ENCODE measurements at places on chromosomes 3 and 15. TPM values are rescaled to one million over a fixed set of nuclear protein-coding genes. Genes with fewer than 3 reads are reported as not detected.

DNA sequence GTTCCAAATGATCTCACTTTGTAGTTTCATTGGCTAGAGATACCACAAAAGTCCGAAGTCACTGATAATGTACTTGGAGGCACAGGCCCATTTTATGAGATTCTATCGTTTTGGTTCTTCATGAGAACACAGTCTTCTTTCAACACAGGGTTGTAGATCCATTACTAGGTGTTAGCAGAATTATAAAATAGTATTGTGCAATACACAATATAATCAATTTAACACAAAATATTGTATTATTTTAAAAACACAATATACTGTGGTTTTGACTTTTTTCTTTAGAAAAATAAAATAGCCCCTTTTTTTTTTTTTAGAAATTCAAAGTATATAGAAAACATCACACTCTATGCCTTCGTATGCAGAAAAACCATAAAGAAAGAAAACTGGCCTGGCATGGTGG, 138.6 kb upstream of the TSC22D2 start:
- no peak for DNase-seq

DNA sequence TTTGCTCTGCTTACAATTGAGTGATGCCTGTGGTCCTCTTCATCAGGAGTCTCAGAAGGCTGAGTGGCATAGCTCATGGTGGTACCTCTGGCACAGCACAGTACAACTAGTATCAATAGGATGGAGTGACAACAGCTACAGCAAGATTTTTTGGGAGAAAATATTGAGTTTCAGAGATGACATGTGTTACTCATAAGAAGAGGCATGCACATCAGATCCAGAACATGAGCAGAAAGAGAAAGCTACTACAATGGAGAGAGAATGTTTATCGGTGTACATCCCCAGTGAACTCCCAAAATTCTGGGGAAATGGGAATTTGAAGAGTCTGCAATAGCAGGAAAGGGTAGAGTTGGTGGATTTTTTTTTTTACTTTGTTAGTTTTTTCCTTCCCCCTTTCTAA, 130.5 kb upstream of the MB21D2 start:
- DNase-seq, result no peak

GRCh38 chr3:188287762-188288505, 134.0 kb downstream of the LPP start:
- DNase-seq, result no peak

GRCh38 chr3:15676259-15676658, 74.7 kb downstream of the BTD start:
- no peak for DNase-seq

DNA sequence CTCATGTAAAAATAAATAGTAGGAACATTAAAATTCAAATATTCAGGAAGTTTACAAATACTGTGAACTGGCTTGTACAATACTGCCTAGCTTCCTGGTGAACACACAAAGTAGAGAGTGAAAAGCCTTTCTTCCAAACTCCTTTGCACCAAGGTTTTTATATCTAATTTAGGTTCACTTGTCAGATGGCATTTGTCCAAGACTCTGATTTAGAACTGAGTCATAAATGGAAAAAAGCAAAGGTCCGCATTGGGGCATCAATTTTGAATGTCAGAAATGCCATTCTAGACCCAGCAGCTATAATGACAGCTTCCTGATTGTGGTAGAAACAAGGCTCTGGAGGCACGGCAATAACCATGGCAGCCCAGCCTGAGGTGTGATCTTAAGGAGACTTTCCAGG, 160.7 kb downstream of the PDE8A start:
- peak; percentile 53 for DNase-seq

The GOLGA6L1 gene
- total RNA-seq, result not detected

DNA sequence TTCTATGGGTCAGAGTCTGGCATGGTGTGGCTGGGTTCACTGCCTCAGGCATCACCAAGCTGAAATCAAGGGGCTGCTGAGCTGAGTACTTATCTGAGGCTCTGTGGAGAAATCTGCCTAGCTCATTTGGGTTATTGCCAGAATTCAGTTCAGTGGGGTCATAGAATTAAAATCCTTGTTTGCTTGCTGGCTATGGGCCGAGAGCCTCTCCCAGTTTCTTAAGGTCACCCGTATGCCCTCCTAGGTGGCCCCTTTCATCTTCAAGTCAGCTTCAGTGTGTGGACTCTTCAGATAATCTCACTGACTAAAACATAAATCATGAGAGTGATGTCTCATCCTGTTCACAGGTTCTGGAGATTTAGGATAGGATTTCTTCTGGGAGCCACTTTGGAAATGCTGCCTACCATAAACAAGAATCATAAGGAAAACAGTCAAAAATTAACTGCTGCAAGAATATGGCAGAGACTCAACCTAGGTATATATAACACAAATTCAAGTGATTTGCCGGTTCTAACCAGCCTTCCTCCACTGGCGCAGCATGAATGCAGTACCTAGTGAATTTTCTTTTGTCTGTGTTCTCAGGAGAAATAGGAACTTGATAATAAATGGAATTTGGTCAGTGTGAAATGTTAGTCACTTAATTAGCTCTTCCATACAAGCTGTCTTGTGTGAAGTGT, 5.3 kb downstream of the CP start:
- DNase-seq, result no peak

GRCh38 chr3:56981445-56982230, 78.8 kb upstream of the SPATA12 start:
- DNase-seq, result no peak

The TUBGCP5 gene
- 17.9 TPM for total RNA-seq

DNA sequence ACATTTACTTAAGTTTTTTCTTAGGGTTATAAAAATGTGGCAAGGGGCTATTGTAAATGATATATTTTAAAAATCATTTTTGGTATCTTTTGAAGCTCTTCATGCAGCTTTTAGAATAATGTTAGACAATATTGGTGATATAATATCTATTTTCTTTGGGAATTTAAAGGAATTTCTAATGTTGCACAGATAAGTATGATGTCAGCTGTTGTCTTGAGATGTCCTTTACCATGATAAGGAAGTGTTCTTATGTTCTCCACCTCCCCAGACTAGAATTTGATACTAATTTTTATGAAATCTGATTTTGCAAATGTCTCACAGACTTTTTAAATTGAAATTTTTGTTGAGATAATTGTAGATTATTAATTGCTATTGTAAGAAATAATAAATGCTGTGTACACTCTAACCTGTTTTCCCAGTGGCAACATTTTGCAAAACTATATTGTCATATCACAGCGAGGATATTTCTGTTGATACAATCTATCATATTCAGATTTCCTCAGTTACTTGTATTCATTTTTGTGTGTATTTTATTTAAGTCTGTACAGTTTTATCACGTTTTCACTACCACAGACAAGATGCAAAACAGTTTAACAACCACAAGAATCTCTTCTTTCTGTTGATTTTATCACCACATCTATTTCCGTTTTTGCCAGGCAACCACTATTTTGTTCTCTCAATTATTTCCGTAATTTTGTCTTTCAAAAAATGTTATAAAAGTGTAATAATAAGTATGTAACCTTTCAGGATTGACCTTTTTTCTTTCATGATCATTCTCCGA, 55.4 kb downstream of the SPRED1 start:
- no peak for DNase-seq

The SNRK gene
- total RNA-seq, result 12.7 TPM

- no peak for DNase-seq
Observed at GRCh38 chr3:42516443-42516842, 14.0 kb downstream of the VIPR1 start.

DNA sequence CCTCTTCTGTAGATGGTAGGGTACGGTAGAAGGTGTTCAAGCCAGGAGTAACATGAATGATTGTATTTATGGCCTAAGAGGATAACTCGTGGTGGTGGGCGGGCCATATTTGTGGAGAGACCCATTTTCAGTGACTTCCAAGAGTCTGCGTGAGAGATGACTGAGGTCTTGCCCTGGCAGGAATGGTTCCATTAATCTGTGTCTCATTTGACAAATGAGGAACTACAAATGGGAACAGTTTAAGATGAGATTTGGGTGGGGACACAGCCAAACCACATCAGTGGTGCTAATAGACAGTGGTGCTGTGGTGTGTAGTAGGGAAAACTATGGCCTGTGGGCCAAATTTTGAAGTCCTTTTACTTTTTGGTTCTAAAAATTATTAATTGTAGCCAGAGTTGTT, 47.1 kb downstream of the FLNB start:
- DNase-seq, result no peak

- no peak for DNase-seq
Observed at GRCh38 chr3:25508901-25509300, 80.8 kb downstream of the RARB start.

GRCh38 chr3:151835751-151836525, 22.0 kb downstream of the AADAC start:
- no peak for DNase-seq

The MFGE8 gene
- 70.7 TPM for total RNA-seq

The SCN11A gene
- 0.05 TPM for total RNA-seq

The ACKR4 gene
- total RNA-seq, result 0.12 TPM

- no peak for DNase-seq
Observed at GRCh38 chr3:26437678-26438077, 184.9 kb upstream of the LRRC3B start.

DNA sequence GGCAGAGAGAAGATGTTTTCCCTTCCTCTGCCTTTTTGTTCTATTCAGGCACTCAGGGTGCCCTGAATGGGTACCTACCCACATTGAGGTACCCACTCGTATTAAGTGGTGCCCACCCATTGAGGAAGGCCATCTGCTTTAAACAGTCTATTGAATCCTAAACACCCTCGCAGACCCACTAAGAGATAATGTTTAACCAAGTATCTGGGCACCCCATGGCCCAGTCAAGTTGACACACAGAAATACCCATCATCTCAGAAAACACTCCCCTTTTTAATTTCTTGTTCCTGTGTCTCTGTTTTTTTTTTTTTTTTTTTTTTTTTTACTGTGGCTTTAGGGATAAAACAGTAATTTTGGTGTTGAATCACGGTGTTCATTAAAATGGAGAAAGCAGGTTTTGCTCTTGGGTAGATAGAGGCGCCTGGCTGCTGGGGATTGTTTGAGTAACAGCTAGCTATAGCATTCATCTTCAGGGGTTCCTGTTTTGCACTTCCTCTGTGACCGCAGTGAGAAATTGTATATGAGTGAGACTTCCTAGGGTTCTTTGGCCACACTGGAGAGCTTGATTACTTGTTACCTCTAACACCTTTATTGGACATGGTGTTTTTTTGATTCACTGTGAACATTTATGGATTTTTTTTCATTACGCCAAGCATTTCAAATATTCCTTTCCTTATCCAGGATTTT, 259.1 kb downstream of the PTPRG start:
- no peak for DNase-seq

- DNase-seq, result no peak
Observed at GRCh38 chr3:37864904-37865303, 3.2 kb downstream of the CTDSPL start.

GRCh38 chr3:41893977-41894376, 67.9 kb downstream of the ULK4 start:
- DNase-seq, result peak; percentile 51

- no peak for DNase-seq
Observed at GRCh38 chr15:62483814-62484213, 318.7 kb upstream of the C2CD4B start.

GRCh38 chr3:178088963-178089362, 447.3 kb upstream of the KCNMB2 start:
- DNase-seq, result no peak

DNA sequence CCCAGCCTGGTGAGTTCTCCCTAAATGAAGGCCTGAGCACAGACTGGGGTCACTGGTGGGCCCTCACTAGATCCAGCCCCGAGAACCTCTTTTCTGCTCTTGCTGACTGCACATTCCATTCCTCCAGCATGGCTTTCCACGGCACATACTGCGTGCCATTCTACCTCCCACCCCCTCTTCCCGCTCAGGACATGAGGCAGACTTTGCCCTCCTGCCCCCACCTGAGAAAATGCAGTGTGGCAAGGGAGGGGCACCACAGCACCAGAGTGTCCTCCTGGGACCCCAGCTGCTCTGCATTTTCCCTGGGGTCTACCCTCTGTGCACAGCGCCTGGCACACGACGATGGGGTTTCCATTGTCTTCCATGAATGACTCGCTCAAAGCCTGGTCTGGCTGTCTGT, 6.1 kb upstream of the SLCO2A1 start:
- no peak for DNase-seq

Measured in HCT116 (cell line).